AG04450 (cell line): ENCODE measurements at places on chromosomes 5 and 9. TPM values are rescaled to one million over a fixed set of nuclear protein-coding genes. Genes with fewer than 3 reads are reported as not detected.

The CCDC171 gene
- 0.72 and 0.81 TPM in 2 replicates for polyA plus RNA-seq

The N4BP3 gene
- 0.29 and 0.30 TPM in 2 replicates for polyA plus RNA-seq

DNA sequence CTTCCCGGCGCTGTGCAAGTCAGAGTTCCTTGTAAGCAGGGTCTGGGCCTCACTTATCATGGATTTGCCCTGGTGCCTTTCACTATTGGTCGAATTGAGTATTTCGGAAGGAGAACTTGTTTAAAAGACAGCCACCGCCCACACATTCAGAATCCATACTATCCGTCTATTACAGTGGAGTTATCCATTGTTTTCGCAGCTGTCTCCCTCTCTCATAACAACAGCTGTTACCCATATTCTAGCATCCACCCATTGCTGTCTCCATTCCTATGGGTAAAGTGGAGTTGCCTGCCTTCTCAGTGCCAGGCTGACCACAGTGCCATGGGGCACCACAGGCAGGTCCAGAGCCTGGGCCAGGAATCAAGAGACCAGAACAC lies 20.2 kb downstream of the FAXDC2 start:
- DNase-seq, result no peak

DNA sequence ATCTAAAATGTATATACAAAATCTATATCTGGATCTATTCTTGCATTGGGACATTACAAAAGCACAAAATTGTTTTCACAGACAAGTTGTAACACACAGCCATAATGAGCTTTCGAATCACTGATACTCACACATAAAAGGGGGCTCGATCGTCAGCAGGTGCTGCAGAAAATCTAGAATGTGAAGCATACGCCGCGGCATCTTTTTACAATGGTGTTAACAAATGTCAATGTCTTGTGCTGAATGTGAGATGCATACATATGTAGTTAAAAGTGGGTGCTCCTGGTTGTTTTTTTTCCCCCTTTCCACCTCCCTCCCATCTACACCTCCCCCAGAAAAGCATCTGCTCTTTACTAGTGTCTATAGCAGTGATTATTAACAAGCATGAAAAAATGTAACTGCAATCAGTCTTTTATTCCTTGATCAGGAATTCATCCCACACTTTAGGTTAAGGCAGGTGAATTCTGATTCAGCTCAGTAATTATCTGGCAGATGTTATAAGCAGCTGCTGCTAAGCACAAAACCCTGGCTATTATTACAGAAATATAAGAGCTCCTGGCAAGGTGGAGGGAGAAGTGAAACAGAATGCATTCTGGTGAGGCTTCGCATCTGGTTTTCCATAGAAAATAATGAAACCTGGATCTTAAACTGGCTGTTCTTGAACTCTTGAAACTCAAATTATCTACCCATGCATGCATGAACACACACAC lies 114.1 kb downstream of the MPDZ start:
- no peak for DNase-seq

- no peak for DNase-seq
Observed at GRCh38 chr5:146039420-146039819, 66.0 kb downstream of the PLAC8L1 start.

DNA sequence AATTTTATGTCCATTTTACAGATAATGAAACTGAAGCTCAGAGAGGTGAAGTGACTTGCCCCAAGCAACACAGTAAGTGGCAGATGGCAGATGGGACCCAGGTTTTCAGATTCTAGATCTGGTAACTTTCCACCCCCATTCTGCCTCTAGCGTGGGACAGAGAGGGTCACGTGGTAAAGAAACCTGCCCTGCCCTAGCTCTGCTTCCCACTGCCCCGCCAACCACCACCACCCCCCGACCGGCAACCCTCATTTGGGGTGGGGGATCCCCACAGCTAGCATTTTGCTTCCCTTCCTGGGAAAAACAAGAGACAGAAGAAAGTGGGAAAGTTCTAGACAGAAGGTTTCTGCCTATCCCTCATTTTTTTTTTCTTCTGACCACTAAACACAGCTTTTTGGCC lies 172.5 kb downstream of the ACTL7B start:
- no peak for DNase-seq

DNA sequence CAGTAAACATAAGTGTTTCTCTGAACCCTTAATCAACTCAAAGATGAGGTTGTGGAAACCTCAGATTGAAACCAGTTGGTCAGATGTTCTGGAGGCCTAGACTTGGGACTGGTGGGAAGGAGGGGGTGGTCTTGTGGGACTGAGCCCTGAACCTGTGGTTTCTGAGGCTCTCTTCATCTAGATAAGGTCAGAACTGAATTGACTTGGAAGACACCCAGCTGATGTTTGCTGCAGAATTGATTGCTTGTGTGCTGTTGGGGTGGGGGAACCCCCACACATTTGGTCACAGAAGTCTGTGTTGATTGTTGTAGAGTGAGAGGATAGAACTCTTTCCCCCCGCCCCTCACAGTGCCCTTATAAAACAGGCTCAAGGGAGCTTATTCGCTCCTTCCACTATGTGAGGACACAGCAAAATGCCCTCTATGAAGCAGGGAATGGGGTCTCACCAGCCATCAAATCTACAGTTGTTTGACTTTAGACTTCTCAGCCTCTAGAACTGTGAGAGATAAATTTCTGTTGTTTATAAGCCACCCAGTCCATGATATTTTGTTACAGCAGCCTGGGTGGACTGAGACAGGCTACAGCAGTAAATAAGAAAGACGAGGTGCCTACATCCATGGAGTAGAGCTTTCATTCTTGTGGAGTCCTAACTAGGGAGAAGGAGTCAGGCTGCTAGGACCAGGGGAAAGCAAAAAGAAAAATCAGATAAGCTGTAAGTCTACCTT lies 25.7 kb upstream of the UGCG start:
- DNase-seq, result no peak

DNA sequence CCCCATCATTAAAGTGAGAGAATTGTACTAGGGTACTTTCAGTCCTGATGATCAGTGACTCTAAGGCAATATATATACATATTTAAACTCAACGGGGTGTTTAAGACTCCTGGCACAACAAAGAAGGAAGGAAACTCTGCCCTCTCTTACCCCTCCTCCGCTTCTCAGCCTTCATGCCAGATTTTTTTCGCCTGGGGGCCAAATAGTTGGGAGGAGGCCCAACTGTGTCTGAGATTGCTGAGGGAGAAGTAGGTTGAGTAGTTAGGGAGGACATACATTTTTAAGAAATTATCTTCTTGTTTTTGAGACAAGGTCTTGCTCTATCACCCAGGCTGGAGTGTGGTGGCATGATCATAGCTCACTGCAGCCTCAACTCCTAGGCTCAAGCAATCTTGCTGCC lies 127.7 kb upstream of the SHB start:
- DNase-seq, result no peak

DNA sequence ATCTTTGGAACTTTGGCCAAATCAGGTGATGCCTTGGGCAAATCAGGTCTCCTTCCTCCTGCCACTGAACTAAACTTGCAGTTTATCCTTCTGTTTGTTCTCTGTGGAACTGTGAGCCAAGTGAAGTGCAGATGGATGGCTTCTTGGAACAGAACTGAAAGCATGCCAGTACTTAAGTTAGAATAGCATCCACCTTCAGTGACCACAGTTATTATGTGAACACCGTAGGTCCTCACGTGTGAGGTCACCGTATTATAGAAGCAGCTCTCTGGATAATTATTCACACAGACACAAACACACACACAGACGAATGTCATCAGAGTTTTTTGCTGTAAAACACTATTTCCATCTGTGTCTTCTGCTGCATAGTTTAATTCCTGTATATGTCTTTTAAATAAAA lies 162.6 kb downstream of the EFNA5 start:
- DNase-seq, result no peak

DNA sequence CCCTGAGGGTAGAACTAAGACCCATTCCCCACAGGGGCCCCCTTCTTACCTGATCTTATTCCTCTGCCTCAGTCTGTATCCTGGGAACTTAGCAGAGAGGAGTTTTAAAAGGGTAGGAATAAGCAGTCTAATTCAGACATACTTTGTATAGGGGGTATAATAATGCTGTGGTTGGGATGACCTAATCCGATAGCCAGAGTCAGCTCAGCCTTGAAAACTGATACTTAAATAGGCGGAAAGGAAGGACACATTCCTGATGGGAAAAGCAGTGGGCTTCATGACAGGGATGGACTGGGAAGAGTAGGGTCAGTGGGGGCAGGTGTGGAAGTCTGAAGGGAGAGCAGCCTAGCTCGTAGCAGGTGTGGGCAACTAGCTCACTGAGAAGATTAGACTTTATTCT lies 52.2 kb upstream of the TESK1 start:
- DNase-seq, result no peak

- DNase-seq, result peak; percentile 91
Observed at GRCh38 chr9:115018547-115019435, 88.4 kb upstream of the TNFSF8 start.

DNA sequence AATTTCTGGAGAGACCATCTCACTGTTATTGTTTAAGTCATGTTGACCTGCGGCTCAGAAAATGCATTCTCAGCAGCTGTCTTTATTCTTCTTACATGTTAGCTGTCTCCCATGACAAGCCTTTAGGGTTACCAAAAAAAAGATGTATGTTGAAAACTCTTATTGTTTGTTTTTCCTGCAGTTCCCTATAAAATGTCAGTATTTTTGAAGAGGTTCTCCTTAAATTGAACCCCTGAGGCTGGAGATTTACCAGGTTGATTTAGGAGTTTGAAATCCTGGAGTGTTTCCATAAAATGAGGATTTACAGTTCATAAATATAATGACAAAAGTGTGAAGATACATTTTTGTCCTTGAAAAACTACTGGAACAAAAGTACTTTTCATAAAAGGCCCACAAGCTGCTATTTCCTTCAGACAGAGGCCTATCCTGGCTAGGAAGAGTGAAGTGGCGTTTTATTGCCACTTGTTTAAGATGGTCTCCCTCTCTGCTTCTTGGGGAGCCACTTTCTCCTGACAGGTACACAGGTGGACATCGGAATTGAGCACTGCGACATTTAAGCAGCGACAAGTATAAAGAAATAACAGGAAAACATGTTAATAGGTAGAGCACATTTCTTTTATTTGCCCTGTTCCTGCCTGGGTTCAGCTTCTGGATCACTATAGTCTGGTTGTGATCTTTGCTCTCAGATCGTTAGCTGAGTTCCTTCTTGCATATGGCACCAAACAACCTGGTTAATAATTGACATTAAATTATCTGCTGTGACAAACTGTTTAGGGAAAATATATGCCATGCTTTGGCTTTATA lies 344.8 kb upstream of the RPS23 start:
- DNase-seq, result no peak

GRCh38 chr5:2261004-2261703 lies 378.4 kb upstream of the IRX4 start:
- DNase-seq, result no peak

DNA sequence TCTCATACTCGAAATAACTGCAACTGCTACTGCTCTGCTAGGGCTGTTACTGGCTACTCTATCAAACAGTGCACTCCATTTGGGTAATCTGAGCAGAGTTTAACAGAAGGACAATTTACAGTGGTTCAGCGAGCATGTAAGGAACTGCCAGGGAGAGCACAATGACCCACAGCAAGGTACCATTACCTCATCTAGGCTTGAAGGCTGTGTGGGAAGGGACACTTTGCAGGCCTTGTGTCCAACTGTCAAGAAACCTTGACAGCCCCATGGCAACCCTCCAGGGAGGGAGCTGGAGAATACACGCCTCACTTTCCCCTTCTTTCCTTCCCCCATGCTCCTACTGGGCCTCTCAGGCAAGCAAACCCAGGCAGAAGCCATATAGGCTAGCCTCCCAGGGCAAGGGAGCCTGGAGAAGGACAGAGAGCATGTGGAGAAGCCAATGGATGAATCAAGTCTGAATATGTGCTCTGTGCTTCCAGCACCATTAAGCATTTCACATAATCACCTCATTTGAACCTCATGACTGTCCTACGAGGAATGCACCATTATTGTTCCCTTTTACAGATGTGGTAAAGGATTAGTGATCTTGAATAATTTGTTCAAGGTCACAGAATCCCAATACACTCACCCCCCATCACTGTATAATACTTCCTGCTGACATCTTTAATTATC lies 49.9 kb upstream of the JAK2 start:
- DNase-seq, result no peak
